ENCODE measurements at places on chromosomes 11 and 22.
A peak's percentile ranks its signal among the peaks of the same experiment; 100 is the strongest.

DNA sequence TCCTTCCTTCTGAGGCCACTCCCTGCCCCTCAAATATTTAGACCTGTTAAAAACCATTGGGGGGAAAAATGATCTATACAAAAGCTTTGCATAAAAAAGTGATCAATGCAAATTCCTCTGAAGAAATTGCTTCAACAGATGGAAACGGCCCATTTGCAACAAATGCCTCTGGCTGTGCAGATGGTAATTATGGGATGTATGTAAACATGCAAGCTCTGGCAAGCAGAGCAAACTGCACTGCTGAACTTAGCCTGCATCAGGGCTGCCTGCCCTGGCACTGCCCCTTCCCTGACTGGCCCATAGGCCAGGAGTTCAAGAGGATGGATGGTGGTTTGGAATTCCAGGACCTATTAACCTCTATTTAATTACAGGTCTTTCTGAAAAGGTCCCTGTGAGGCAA lies 388.7 kb downstream of the MIAT start:
- DNase-seq: peak; percentile 65

DNA sequence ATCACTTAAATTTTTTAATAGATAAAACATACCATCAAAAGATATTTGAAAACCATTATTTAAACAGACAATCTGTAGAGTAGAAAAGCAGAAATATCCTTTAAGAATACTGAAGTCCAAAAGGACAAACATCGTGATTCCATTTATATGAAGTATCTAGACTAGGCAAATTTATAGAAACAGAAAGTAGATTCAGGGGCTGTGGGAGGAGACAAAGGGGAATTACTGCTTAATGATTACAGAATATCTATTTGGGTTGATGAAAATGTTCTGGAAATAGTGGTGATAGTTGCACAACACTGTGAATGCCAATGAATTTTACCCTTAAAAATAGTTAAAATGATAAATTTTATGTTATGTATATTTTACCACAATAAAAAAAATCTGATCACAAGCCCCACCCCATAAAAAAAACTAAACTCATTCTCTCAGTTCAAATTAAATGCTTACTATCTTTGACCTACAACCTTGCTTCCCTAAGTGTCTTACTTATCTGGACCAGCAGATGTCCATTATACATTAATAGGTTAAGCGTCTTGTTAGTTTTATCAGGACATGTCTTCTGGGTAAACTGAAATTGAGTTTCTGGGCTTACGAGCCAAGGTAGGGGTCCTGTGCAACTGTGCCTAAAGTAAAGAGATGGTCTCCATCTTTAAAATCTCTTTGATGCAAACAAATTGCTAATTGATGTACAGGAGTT lies 86.3 kb downstream of the FCHSD2 start:
- DNase-seq: no peak

GRCh38 chr11:46604796-46605195 lies 11.0 kb upstream of the AMBRA1 start:
- no peak for DNase-seq

DNA sequence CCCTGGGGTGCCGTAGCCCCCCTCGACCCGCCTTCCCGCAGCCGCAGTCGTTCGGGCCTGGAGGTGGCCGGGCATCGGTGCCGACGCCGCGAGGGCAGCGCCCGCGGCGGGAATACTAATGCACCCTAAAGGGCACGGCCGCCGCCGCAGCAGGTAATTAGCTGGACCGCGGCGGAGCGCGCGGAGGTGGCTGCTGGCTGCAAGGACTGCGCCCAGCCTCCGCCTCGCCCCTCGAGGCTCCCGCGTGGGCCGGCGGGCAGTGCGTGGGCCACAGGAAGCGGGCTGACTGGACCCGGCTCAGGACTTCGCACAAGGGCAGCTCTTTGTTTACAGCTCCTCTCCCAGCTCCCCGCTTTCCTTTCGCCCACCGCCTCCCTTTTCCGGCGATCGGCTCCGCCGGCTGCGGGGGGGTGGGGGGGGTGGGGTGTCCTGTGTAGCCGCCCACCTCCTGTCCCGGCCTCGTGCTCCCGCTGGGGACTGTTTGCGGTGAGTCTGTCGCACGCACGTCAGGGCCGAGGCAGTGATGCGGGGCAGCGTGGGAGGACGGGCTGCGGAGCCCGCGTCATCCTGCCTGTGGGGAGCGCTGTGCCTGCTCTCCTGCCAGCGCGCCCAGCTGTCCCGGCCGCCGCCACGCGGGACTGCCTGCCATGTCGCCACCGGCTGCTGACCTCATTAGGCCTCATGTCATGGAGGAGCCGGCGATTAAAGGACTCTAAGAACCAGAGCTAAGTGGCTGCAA lies 53.2 kb downstream of the GRIK4 start:
- DNase-seq: peak; percentile 47

- DNase-seq: no peak
Observed at GRCh38 chr11:68213135-68213515, at the start of gene KMT5B. Gene KMT5B (minus strand): TSS chr11:68213296. CDS start chr11:68190076, 23,220 bp downstream.

DNA sequence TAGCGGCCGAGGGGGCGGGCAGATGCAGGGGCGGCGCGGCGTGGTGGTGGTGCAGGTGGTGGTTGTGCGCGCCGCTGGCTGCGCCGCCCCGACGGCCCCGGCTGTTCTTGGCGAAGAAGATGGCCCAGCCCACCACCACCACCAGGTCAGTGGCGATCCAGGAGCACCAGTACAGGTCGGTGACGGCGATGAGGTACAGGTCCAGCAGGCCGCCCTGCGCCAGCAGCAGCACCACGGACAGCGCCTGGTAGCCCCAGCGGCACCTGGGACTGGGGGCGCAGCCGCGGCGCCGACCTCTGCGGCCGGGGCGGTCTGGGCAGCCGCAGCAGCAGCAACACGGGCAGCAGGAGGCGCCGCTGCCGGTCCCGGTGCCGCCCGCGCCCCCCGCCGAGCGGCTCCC lies 879 bp downstream of the TMEM121B start:
- DNase-seq: peak; percentile 28

DNA sequence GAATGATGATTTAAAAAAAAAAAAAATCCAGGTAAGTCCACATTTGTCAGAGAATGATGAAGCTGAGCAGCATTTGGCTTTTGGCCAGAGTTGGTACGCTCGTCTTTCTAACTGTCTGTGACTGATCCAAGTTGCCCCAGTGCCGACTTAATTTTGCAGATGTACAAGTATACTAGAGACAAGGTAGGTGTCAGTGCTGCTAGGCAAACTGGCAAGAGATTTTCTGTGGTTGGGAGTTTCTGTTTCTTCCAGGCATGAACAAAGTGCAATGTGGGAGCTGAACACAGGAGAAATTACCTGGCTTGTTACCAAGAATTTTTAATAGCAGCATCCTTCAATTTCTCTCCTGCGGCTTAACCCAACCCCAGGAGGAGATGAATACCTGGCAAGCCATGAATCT lies 307.7 kb downstream of the BUD13 start:
- no peak for DNase-seq

- DNase-seq: no peak
Observed at GRCh38 chr11:7672960-7673723, at the start of gene CYB5R2. Gene CYB5R2 (minus strand): TSS chr11:7673500. CDS start chr11:7672825, 675 bp downstream.

GRCh38 chr11:107702109-107702660 lies 9.7 kb downstream of the SLN start:
- no peak for DNase-seq

DNA sequence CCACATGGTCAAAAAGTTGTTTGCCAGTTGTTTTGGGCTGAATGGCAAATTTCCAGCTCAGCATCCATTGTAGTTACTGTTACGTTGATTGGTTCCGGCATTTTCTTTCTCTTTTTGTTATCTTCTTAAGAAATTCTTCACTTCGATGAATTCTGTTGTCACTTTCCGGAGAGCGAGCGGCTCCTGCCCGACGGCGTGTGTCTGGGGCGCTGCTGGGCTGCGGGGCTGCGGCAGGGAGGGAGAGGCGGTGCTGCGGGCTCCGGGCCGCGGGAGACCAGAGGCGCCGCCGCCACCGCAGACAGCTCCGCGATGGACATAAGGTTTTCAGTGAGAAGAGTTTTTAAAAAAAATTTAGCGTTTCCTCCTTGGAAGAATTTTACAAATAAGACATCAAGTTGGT lies 117.4 kb downstream of the RRM1 start:
- DNase-seq: no peak

GRCh38 chr11:72478669-72479068 lies 44.3 kb upstream of the CLPB start:
- no peak for DNase-seq

GRCh38 chr22:27679693-27680488 lies 121.7 kb downstream of the MN1 start:
- DNase-seq: no peak

GRCh38 chr11:42975180-42975529 lies 336.6 kb upstream of the API5 start:
- DNase-seq: no peak

- no peak for DNase-seq
Observed at GRCh38 chr11:101444851-101445250, 139.0 kb downstream of the TRPC6 start.

- DNase-seq: no peak
Observed at GRCh38 chr11:87603887-87604286, 566.2 kb downstream of the TMEM135 start.

- DNase-seq: peak; percentile 59
Observed at GRCh38 chr22:28442264-28442710, 237.4 kb downstream of the TTC28 start.

DNA sequence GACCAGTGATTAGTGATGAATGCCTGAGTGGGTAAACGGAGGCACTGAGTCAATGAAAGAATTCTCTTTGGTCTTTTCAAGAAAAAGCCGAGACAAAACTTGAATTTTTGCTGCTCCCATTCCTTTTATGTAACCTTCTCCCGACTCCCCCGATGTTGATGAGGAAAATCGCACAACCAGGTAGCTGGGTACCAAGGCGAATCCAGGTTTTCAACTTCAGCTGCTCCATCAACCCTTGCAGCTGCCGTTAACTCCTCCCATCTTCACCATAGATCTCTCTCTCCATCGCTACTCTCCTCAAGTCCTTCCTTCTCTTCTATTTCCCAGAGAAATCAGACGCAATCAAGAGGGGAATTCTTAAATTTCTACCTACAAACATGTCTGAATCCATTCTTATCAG lies 611 bp upstream of the USP2 start:
- no peak for DNase-seq

DNA sequence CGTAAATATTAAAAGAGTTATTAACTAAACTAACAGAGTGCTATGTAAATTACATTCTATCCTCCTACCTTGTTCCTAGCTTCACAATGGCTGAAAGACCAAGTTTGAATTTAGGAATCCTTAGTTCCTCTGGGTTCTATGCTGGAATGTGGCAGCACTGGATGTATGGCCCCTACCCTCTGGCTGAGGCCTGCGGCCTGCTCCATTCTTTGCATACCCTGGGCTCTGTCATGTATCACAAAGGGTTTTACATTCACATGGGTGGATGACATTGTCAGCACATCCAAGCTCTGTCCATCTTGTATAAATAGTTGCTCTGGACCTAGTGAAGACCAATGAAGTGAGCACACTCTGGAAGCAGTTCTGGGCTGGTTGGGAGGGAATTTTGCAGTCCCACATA lies 54.5 kb downstream of the AASDHPPT start:
- DNase-seq: no peak

GRCh38 chr11:110564676-110565356 lies 135.1 kb downstream of the FDX1 start:
- DNase-seq: no peak

DNA sequence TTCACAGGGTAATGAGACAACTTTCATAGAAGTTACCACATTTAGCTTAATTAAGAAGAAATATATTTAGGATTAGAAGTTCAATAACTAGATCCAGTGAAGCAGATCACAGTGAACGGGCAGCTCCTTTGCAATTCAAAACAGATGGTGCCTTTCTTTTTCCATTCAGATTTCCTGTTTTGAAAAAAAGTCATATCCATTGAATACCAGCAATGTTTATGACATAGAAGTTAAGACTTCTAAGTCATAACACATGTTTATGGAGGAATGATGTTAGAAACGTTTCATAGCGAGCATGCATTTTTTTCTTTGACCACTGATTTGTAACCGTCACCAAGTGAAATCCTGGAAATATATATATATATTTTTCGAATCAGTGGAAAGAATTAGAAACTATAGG lies 24.7 kb downstream of the LUZP2 start:
- DNase-seq: no peak

- DNase-seq: no peak
Observed at GRCh38 chr11:133715602-133716001, 129.7 kb downstream of the SPATA19 start.

- peak; percentile 98 for DNase-seq
Observed at GRCh38 chr22:29031227-29032011, 30.2 kb downstream of the C22orf31 start.

DNA sequence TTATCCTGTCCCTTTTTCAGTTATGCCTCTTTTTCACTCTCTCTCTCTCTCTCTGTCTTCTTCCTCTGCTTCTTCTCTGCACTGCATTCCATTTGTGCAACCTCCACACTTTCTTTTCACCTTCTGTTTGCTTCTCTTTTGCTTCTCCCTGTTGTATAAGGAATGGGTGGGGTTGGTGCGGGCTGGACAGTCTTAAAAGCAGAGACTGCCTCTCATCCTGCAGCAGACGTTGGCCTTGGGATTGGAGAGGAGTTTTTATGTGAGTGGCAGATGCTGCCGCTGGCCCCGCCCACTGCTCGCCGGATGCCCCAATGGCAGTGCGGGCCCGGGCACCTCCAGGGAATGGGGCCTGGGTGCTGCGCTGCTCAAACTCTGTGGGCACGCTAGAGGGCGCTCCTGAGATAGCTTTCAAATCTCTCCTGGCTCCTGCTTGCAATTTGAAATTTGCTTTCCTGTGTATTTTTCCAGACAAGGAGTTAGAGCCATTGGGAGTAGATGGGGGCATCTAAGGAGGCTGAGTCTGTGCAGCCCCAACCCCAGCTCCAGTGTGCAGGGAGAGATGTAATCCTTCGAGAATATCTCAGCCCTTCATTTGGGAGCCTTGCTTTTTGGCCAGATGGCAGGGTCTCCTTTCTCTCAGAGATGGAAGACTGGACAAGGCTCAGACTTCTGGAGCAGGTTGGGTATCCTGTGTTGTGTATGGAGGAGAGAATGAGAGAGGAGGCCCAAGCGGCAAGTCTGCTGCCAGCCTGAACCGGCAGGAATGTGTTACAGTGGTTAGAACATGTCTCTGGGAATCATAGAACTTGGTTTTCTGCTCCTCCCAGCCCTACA lies 81.2 kb downstream of the GRAMD1B start:
- DNase-seq: peak; percentile 93

- DNase-seq: peak; percentile 90
Observed at GRCh38 chr22:39997939-39998726, 3.4 kb downstream of the FAM83F start.

GRCh38 chr22:40183029-40183581 lies 5.4 kb downstream of the TNRC6B start:
- DNase-seq: peak; percentile 82

DNA sequence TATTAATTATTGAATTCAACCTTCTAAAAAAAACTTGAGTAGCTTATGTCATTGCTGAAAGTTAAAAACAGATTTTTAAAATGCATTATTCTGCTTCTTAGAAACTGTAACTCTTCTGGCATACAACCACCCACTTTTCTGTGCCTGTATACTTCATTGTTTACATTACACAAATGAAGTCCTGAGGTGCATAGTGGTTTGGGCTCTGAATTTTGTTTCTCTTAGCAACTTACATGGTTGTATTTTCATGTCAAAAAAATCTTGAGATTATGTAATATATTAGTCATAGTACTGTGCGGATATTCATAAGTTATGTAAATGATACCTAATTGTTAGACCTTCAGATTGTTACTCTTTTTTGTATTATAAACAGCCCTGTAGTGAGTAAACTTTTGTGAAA lies 12.2 kb downstream of the SC5D start:
- no peak for DNase-seq

GRCh38 chr22:20531154-20531403 lies 23.7 kb downstream of the MED15 start:
- DNase-seq: no peak
